CD4-positive, alpha-beta T cell treated with Interleukin-21 for 1 hour (primary cell): ENCODE measurements at places on chromosomes 2 and 18.

GRCh38 chr2:238169708-238170251 lies 11.0 kb downstream of the ERFE start:
- no peak for DNase-seq

DNA sequence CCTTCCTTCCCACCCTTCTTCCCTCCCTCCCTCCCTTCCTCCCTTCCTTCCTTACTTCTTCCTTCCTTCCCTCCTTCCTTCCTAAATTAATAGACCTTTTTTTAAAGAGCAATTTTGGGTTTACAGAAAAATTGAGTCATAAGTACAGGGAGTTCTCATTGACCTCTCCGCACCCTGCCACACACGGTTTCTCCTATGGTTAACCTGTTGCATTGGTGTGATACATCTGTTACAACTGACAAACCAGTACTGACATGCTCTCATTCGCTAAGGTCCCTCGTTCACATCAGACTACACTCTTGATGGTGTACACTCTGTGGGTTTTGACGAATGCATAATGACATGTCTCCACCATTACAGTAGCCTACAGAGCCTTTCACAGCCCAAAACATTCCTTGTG lies 11.6 kb upstream of the SDC1 start:
- no peak for DNase-seq

DNA sequence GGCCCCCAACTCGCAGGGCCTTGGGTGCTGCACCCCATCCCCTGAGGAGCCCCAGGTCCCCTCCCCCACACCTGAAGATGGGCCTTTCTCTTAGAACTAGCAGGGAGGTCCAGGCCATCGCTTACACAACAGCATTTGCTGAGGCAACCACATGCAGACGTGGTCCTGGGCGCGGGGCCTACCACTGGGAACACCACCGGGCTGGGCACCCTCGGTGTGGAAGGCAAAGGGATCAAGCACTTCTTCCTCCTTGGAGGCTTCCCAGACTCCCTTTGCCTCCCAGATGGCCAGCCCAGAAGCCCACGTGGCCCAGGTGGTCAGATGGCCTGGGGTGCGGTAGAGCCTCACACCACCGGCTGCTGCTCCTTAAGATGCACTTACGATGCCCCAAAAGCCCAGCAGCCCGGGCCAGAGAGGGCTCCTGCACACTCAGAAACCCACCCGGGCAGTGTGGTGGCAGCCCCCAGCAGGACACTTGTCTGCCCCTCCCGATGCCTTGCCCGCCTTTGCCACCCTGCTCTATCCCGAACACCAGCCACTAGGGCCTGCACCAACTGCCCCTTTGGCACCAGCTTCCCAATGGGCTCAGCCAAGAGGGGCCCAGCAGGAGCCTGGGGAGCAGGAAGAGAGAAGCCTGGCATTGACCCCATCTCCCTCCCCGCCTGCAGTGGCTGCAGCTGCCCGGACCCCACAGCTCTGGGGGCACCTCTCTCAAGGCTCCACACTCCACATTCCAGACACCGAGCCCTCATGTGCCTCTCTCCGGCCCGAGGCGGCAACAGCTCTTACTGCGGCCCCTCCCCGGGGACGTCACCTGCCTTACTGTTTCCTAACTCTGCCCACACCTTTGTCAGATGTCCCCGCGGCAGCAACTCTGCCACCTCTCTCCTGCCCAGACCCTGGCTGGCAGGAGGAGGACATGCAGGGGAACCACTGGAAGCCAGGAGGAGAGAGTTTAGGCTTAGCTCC lies 13.9 kb upstream of the MLPH start:
- DNase-seq = no peak

DNA sequence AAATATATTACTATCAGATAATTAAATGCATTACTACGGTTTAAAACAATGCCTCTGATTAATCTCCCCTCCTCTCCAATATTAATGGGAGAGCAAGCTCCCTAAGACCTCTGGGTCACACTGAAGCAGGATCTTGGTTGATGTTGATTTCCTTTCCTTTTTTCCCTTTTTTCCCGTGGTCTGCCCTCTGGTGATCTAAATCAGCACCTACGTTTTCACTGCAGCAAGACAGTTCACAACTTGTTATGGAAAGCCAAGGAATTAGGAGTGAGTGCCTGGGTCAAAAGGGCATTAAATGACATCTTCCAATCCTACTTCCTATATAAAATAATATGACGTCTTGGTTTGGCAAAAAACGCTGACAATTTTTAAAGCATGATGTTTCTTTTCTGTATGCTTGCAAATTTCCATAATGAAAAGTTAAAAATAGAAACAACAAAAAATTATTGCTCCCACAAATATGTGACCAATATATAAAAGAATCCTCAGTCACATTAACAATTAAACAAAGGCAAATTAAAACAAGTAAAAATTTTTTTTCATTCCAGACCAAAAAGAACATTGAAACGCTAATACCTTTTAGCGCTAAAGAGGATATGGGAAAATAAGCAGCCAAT lies 7.9 kb upstream of the CFAP36 start:
- DNase-seq = no peak

- no peak for DNase-seq
Measured at GRCh38 chr2:86512892-86513291, 50.4 kb downstream of the CHMP3 start.
